ENCODE measurements at places on chromosomes 11 and 22.

DNA sequence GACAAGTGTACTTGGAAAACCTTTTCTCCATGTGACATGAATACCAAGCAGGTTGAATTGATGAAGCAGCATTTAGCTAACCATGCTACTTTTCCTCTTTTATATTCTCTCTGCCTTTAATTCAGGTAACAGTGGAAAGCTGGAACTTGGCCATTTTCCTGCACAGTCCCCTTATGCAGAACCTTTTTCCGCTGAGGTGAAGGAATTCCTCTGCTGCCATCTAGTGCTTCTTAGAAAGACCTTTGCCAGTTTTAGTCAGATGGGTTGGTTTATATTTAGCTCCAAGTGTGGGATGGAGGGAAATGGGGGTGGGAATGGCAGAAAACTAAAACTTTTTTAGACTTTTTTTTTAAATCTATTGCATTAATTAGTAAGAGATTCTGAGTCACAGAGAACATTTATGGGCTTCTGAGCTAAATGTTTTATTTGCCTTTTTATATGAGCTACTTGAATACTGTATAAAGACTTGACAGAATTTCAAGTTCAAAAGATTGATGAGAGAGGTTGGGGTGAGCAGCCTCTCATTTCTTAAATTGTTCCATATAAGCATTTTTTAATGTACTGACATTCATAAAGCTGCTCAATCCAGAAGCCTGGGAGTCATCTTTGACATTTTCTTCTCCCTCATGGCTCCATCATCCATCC lies 153.9 kb upstream of the ZC3H12C start:
- peak; percentile 86 for DNase-seq

DNA sequence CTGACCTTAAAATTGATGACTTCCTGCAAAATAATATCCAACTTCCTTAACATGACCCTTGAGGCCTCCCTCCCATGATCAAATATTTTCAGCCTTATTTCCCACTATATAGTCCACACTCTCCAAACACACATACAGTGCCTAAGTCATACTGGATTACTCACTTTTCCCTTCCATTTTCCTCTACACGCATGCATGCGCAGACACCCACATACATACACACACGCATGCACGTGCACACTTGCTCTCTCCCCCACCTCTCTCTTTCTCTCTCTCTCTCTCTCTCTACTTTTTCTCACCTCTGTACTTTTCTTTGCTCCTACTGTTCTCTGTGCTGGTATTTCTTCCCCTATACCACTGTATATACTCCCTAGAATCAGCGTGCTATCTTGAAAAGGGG lies 28.1 kb downstream of the DLG2 start:
- DNase-seq: no peak

GRCh38 chr11:64020976-64021756 lies 14.6 kb upstream of the FLRT1 start:
- DNase-seq: no peak

GRCh38 chr22:25449781-25450317 lies 114.6 kb upstream of the GRK3 start:
- no peak for DNase-seq

DNA sequence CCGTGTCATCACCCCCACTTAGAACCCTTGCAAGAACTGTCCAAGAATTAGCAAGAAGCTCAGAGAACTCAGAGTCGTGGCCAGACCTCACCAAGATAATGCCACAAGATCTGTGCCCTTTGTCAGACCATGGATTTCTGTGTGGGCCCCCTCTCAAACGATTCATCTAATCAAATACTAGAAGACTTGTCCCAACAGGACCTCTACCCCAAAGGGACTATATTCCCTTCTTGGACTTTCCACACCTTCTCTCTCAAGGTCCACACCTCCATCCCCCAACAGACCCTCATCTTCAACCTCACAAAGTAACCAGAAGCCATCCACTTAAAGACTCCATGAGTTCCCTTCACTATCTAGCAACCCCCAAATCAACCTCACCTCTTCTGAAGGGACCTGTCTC lies 2.8 kb downstream of the POLR3H start:
- no peak for DNase-seq

GRCh38 chr11:64230985-64231365 lies 627 bp downstream of the DNAJC4 start:
- no peak for DNase-seq

GRCh38 chr11:64971421-64972233 lies at the start of gene MAJIN:
MAJIN (minus strand) TSS chr11:64972108; CDS start chr11:64959405, 12,703 bp downstream.
- DNase-seq: peak; percentile 96

DNA sequence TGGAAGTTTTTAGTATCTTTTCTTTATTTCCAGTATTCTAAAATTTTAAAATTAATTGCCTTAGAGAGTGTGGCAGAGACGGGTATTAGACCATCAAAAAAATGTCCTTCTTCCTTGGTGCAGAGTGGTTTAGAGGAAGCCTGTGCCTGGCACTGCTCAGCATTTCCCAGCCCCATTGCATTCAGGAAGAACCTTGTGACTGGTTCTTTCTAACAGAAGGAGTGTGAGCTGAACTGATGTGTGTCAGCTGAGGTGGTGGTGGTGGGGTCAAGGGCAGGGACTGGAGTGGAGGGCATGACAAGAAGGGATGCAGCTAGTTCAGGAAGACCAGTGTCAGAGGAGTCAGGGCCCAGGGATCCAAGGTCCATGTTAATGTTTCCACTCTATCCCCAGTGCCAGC lies 58.7 kb upstream of the FDX1 start:
- DNase-seq: no peak

GRCh38 chr22:32331236-32331917 lies 26.3 kb upstream of the RFPL3 start:
- DNase-seq: no peak

- no peak for DNase-seq
Measured at GRCh38 chr11:71065841-71066240, 186.5 kb downstream of the SHANK2 start.

DNA sequence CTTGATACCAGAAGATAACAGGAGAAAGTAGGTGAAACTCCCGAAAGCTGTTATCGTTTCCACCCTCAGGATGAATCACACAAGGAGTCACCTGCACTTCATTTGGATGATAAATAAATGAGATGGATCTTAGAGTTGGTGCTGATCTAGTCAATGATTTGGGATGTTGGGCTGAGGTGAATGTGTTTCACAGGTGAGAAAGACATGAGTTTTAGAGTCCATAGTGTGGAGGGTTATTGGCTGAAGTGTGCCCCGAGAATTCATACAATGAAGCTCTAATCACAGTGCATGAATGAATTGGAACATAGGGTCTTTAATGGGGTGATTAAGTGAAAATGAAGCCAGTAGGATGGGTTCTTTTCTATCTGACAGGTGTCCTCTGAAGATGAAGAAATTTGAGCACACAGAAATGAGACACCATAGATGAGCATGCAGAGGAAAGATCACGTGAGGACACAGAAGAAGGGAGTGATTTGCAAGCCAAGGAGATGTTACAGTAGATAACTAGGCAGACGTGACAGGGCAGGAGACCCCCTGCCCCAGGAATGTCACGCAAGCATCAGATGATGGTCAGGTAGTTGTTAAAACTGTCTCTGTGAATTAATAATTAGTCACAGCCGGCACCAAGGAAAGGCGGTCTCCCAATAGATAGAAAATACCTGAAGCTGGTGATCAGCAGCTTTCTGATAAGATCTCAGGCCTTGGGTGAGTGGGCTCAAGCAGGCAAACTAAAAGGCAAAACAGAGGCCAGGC lies 60.3 kb upstream of the IGLL5 start:
- no peak for DNase-seq

GRCh38 chr11:86370922-86371594 lies 3.6 kb upstream of the CCDC81 start:
- DNase-seq: no peak

DNA sequence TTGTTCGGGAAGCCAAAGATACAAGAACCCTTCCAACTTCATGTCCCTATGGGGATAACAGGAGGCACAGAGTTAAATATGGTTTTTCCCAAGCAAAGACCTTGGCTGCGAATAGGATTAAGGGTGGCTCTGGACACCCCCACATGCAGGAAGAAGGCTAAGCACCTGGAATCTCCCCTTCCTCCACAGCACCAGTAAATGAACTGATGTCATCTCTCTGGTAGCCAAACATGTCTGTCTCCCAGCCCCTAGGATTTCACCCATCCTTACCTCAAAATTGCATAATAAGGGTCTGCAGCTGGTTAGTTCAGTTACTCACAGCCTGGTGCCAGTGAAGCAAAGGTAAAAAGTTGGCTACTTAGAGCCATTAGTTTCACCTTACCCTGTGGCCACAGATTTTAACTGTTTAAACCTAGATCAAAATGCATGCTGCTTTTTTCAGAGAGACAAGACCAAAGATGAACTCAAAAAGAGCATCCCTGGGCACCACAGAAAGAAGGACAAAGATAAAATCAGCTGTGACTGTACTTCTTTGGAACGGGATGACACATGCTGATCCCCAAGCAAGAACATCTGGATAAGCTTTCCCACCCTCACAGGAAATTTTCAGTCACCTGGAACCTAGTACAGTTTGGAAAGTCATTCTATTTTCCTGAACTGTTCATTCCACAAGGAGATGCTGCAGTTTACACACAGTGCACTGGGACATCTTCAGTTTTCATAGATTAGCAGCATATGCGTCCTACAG lies 77.2 kb upstream of the AKIP1 start:
- DNase-seq: peak; percentile 22

DNA sequence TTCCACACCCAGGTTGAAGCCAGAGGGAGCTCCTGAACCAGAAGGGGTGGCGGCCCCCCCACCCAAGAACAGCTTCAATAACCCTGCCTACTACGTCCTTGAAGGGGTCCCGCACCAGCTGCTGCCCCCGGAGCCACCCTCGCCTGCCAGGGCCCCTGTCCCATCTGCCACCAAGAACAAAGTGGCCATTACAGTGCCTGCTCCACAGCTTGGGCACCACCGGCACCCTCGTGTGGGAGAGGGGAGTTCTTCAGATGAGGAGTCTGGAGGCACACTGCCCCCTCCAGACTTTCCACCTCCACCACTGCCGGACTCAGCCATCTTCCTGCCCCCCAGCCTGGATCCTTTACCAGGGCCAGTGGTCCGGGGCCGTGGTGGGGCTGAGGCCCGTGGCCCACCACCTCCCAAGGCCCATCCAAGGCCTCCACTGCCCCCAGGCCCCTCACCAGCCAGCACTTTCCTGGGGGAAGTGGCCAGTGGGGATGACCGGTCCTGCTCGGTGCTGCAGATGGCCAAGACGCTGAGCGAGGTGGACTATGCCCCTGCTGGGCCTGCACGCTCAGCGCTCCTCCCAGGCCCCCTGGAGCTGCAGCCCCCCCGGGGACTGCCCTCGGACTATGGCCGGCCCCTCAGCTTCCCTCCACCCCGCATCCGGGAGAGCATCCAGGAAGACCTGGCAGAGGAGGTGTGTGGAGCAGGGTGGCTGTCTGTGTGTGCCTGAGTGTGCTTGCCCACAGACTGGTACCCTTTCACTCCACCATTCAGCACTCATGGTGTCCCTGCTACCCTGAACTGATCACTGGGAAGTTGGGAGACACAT lies 6.7 kb downstream of the PHOX2A start:
- DNase-seq: no peak

- peak; percentile 94 for DNase-seq
Measured at GRCh38 chr22:42688241-42689211, 32.1 kb downstream of the A4GALT start.

DNA sequence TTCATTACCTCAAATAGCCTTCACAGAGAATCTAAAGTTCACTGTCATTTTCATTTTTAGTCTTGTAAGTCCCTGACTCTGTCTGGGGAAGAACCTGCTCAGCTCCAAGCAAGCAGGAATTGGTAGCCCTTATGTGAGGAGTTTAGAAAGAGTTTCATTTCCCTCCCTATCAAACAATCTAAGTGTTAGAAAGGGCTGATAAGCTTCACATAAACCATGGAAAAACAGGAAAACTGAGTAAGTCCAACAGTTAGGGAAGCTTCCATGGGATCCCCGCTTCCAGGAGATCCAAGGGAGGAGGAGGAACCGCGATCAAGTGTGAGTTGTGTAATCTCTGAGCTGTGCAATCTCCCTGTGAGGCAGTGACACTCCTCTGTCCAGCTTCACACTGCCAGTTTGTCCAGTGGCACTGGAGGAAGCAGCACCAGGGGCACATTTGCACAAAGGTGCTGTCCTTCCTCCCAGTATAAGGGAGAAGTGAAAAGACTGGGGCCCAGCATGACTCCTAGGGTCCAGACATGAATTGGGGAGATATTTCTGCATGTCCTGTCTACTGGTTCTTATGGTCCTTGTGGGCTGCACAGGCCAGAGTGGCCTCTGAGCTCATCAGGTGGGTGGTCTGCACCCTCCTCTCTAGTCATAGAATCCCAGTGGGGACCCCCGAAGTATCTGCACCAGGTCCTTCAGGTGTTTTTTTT lies 4.3 kb downstream of the PRAME start:
- peak; percentile 4 for DNase-seq

GRCh38 chr11:45298718-45299117 lies 12.6 kb upstream of the SYT13 start:
- DNase-seq: no peak

DNA sequence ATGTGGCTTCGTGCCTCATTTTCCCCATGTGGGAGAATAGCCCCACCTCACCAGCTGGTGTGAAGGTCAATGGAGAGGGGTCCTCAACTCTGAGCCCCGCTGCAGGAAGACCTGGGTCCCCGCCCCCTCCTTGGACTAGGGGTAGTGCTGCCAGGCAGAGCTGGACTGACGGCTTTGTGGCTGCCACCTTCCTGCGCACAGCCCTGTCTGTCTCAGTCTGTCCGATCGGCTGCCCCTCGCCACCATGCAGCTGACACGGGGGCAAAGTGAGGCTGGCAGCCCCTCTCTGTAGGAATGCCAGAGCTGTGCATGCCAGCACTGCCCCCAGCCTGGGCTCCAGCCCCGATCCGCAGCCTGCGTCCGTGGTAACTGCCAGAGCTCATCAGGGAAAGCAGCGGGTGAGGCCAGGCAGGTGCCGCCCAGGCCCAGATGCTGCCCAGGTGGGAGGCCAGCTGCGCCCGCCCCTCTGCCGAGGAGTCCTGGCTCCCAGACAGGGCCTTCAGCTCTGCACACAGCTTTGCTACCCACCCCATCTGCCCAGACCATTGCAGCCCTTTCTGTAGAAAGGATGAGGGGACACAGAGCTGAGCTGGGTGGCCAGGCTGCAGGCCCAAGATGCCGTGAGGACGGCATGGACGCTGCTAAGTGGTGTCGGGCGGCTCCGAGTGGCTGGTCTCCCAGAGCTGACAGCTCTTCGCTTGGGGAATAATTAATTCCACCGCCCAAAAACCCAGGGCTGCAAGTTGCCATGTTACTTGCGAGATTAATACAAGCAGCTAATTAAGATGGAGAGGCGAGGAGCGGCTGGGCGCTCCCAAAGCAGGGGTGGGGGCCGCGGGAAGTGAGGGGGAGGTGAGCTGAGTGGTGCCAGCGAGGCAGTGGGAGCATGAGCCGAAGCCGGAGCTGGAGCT lies 19.5 kb upstream of the FLRT1 start:
- DNase-seq: no peak
